CD4-positive, alpha-beta T cell (primary cell): ENCODE measurements at places on chromosomes 3 and 15. TPM values are rescaled to one million over a fixed set of nuclear protein-coding genes. Genes with fewer than 3 reads are reported as not detected.

Gene TMEM266
- not detected for total RNA-seq

Gene ACTC1
- total RNA-seq: not detected

Gene ZKSCAN7
- total RNA-seq: 0.20 TPM

Gene GOLGA8R
- 1.5 TPM for total RNA-seq

Gene MKRN2OS
- total RNA-seq: not detected

Gene PLA2G4E
- total RNA-seq: not detected

Gene NR1I2
- total RNA-seq: not detected

Gene TRIM71
- 0.03 TPM for total RNA-seq

Gene CLDN16
- total RNA-seq: not detected

DNA sequence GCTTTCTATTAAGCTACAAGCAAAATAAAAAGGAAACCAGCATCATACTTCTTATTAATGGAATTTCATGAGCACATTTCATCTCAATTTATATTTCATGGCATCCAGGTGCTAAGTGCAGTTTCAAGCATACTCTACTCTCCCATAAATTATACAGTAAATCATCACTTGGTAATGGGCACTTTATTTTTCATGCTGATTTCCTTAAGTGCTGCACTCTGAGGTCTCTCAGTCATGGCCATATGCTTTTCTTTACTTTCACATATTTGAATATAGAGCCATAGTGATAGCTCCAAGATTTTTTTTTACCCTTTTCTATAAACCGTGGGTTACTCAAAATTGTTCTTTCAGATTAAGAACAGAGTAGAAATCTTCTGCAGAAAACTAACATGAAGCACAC is 1505.7 kb upstream of the CADM2 start:
- H3K4me1 ChIP-seq: no peaks in the 10 kb centered on the region
- no peak for DNase-seq
- H3K4me3 ChIP-seq: no peak overlapping the region

GRCh38 chr3:116444819-116445310 is 422 bp downstream of the LSAMP start:
- H3K27ac ChIP-seq: no peak overlapping the region
- DNase-seq: no peak
- no peaks in the 10 kb centered on the region for H3K36me3 ChIP-seq
- no peaks in the 10 kb centered on the region for H3K4me1 ChIP-seq
- no peaks in the 10 kb centered on the region for H3K27me3 ChIP-seq
- H3K4me3 ChIP-seq: no peak overlapping the region

DNA sequence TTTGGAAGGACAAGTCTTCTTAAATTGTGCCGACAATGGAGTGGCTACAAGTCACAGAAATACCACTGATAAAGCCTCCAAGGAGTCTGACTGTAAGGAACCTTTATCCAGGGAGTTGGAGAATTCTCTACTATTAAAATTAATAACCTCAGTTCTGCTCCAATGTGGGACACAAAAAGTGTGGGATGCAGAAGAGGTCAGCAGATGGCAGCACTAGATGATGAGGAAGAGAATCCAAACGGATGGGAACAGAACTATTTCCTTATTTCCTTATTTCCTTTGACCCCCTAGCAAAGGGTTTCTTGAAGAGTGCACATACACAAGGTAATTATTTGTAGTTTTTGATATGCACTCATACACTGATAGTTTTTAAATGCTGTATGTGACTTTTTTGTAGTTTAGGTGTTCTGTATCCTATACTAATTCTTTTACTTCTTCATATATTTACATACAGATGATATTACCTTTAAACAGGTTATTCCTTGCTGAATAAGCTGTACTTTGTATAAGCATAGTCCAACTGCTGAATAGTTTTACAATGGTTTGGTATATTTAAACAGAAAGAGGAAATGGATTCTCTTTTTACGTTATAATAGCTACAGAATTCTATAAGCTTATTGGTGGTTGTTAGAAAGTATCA is 25.6 kb upstream of the NLGN1 start:
- no peaks in the 10 kb centered on the region for H3K36me3 ChIP-seq
- no peak overlapping the region for H3K27ac ChIP-seq
- H3K4me3 ChIP-seq: no peak overlapping the region
- no peak for DNase-seq
- no peaks in the 10 kb centered on the region for H3K4me1 ChIP-seq

- no peak overlapping the region for H3K4me3 ChIP-seq
- DNase-seq: no peak
- H3K4me1 ChIP-seq: peaks cover 6% of the 10 kb centered on the region
Observed at GRCh38 chr3:189316296-189317019, 144.7 kb downstream of the TPRG1 start.

DNA sequence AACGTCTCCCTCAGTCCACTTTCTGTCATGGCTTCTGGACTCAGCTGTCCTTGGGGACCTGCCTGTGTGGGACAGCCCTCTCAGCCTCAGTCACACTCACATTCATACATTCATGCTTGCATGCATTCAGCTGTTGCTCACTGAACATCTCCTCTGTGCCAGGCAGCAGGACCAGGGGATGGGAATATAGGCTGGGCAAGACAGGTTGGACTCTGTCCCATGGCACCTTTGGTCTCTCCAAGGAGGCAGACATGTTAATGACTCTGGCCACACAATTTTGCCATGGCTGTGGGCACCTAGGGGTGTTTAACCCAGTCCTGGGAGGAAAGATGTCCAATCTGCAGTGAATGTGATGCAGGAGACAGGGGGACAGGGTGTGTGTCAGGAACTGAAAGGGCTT is 7.8 kb upstream of the DNAH1 start:
- no peak overlapping the region for H3K27ac ChIP-seq
- no peaks in the 10 kb centered on the region for H3K27me3 ChIP-seq
- peaks cover 31% of the 10 kb centered on the region for H3K4me1 ChIP-seq
- DNase-seq: no peak

GRCh38 chr15:40054605-40054854 is 15.5 kb upstream of the SRP14 start:
- DNase-seq: no peak
- no peak overlapping the region for H3K4me3 ChIP-seq
- H3K27me3 ChIP-seq: no peaks in the 10 kb centered on the region
- H3K27ac ChIP-seq: no peak overlapping the region
- no peaks in the 10 kb centered on the region for H3K36me3 ChIP-seq

- no peaks in the 10 kb centered on the region for H3K36me3 ChIP-seq
- no peak for DNase-seq
- no peak overlapping the region for H3K27ac ChIP-seq
- H3K4me3 ChIP-seq: no peak overlapping the region
Observed at GRCh38 chr3:160828880-160829279, 72.8 kb downstream of the PPM1L start.

GRCh38 chr3:70108072-70108471 is 108.5 kb downstream of the SAMMSON start:
- H3K4me1 ChIP-seq: no peaks in the 10 kb centered on the region
- H3K4me3 ChIP-seq: no peak overlapping the region
- H3K36me3 ChIP-seq: no peaks in the 10 kb centered on the region
- DNase-seq: no peak

- no peak for DNase-seq
- peaks cover 19% of the 10 kb centered on the region for H3K4me1 ChIP-seq
- H3K36me3 ChIP-seq: no peaks in the 10 kb centered on the region
- no peak overlapping the region for H3K27ac ChIP-seq
Observed at GRCh38 chr3:31288224-31288623, 244.5 kb upstream of the STT3B start.

- no peak overlapping the region for H3K4me3 ChIP-seq
- H3K27me3 ChIP-seq: no peaks in the 10 kb centered on the region
- no peaks in the 10 kb centered on the region for H3K36me3 ChIP-seq
- H3K27ac ChIP-seq: no peak overlapping the region
Observed at GRCh38 chr3:185325946-185326791, 36.8 kb upstream of the MAP3K13 start.

GRCh38 chr15:36251450-36251849 is 328.0 kb upstream of the CDIN1 start:
- H3K4me3 ChIP-seq: no peak overlapping the region
- no peaks in the 10 kb centered on the region for H3K36me3 ChIP-seq
- no peaks in the 10 kb centered on the region for H3K27me3 ChIP-seq
- no peak for DNase-seq
- no peak overlapping the region for H3K27ac ChIP-seq

DNA sequence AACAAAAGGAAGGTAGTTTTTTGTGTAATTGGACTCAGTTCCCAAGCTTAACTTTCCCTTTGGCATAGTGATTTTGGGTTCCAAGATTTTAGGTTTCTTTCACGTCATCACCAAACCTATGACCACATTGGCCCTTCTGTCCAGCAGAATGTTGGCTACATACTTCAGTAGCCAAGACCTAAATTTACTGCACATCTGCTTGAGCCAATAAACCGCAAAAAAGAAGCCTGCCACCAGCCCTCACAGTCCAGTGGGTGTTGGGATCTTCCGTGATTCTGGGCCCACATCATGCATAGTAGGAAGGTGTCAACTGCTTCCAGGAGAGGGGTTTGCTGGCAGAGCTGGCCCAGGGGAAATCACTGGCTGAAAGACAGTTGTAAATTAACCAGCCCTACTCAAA is 57.6 kb upstream of the LIPC start:
- no peaks in the 10 kb centered on the region for H3K36me3 ChIP-seq
- H3K27ac ChIP-seq: no peak overlapping the region
- no peak overlapping the region for H3K4me3 ChIP-seq
- DNase-seq: no peak
- H3K4me1 ChIP-seq: no peaks in the 10 kb centered on the region

GRCh38 chr3:130341388-130341787 is 4.1 kb upstream of the COL6A5 start:
- H3K36me3 ChIP-seq: no peaks in the 10 kb centered on the region
- peaks cover 3% of the 10 kb centered on the region for H3K4me1 ChIP-seq
- H3K4me3 ChIP-seq: no peak overlapping the region
- DNase-seq: no peak
- no peak overlapping the region for H3K27ac ChIP-seq

DNA sequence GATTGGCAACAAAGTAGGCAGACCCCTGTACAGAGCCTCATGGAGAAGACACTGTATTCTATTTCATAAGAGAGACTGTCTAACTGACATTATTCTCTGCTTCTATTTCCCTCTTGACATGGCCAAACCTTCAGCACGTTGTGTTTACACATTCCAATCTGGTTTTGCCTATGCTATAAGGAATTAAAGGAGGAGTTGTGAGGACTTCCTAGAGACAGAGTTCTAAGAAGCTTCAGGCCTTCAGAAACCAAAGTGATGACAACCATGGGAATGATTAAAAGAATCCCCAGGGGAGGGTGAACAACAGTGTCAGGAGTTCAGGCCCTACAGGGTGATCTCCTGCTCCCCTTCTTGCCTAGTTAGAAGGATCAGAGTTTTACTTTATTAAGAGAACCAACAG is 44.9 kb upstream of the CAPN7 start:
- no peak overlapping the region for H3K4me3 ChIP-seq
- peaks cover 4% of the 10 kb centered on the region for H3K27me3 ChIP-seq
- no peaks in the 10 kb centered on the region for H3K36me3 ChIP-seq
- no peak overlapping the region for H3K27ac ChIP-seq

- H3K4me1 ChIP-seq: no peaks in the 10 kb centered on the region
- no peak overlapping the region for H3K4me3 ChIP-seq
- H3K27ac ChIP-seq: no peak overlapping the region
- no peaks in the 10 kb centered on the region for H3K27me3 ChIP-seq
- no peaks in the 10 kb centered on the region for H3K36me3 ChIP-seq
Observed at GRCh38 chr3:139226731-139227130, 117.1 kb upstream of the MRPS22 start.

- H3K27ac ChIP-seq: no peak overlapping the region
- no peak overlapping the region for H3K4me3 ChIP-seq
- no peak for DNase-seq
- no peaks in the 10 kb centered on the region for H3K36me3 ChIP-seq
- H3K27me3 ChIP-seq: no peaks in the 10 kb centered on the region
Observed at GRCh38 chr15:99475754-99476412, 89.9 kb upstream of the MEF2A start.

DNA sequence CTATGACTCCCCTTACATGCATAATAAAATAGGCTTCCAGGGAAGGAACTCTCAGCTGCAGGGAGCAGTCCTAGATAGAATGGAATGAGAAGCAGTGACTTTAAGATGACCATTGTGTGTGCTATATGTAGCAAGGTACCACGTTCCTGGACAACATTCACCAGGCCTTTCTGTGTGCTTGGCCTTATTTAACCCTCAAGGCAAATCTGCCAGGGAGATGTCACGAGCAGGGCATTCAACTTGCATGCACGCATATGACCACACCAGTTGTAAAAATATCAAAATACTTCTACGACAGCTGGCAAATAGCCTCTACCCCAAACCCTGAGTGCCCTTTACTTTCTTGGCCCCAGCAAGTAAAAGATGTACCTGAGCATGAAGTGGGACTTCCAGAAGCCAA is 197.3 kb upstream of the ST8SIA2 start:
- DNase-seq: no peak
- H3K36me3 ChIP-seq: no peaks in the 10 kb centered on the region

GRCh38 chr15:34883042-34883441 is 86.5 kb downstream of the AQR start:
- no peak for DNase-seq
- H3K4me1 ChIP-seq: no peaks in the 10 kb centered on the region
- peaks cover 76% of the 10 kb centered on the region for H3K36me3 ChIP-seq
- H3K4me3 ChIP-seq: no peak overlapping the region
- H3K27me3 ChIP-seq: no peaks in the 10 kb centered on the region

GRCh38 chr3:120304616-120305015 is 19.6 kb upstream of the GPR156 start:
- DNase-seq: no peak
- no peak overlapping the region for H3K4me3 ChIP-seq
- no peaks in the 10 kb centered on the region for H3K27me3 ChIP-seq
- no peaks in the 10 kb centered on the region for H3K4me1 ChIP-seq

DNA sequence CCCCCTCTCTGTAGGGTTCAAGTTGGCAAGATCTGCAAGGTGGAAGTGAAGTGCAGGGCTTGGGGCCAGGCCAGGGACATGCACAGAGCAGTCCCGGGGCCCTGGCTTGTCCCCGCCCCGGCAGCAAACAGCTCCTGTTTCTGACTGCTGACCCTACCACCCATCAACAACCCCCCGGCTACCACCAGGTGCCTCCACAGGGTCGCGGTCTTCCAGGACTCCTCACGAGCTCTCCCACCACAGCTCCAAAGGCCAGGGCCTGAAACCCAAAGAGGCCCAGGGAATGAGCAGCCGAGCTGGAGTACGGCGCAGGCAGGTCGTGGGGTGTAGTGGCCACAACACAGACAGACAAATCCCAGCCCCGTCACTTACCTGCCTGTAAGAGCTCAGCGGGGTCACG is 121.3 kb upstream of the SMAD3 start:
- H3K4me1 ChIP-seq: no peaks in the 10 kb centered on the region
- H3K27ac ChIP-seq: no peak overlapping the region
- no peak for DNase-seq
- no peaks in the 10 kb centered on the region for H3K27me3 ChIP-seq
